ENCODE measurements at places on chromosomes 5 and 9. TPM values are rescaled to one million over a fixed set of nuclear protein-coding genes. Genes with fewer than 3 reads are reported as not detected.

Gene CD180
- total RNA-seq, result not detected

Gene PDLIM4
- 78.2 TPM for total RNA-seq

Gene RALGDS
- total RNA-seq, result 32.0 TPM

Gene TMC1
- total RNA-seq, result 0.85 TPM

Gene CDK7
- total RNA-seq, result 44.5 TPM

Gene ASPN
- total RNA-seq, result 49.8 TPM

Gene GFI1B
- total RNA-seq, result not detected

Gene HSDL2
- 25.1 TPM for total RNA-seq

Gene PLEKHG4B
- total RNA-seq, result 0.36 TPM

Gene ZNF608
- total RNA-seq, result 31.0 TPM
